ENCODE measurements at places on chromosomes 6 and 20.

DNA sequence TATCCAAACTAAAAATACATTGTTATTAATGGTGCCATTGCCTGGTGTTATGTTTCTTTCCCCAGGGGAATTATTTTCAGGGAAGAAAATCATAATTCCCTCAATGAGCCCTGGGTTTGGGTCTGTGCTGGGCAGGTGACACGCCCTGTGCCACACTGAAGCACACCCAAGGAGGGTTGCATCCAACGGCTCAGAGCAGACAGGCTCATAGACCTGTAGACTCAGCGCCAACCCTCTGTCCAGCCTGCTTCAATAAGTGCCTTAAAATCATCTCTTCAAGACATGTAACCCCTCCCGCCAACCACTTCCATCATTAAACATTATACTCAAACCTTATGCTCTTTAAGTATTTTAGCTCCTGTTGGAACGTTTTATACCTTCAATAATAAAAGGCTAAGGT, 225.3 kb upstream of the CDH4 start:
- no peak for DNase-seq

- DNase-seq, result no peak
These were observed 12.4 kb upstream of the KIAA0408 start for GRCh38 chr6:127471379-127472255.

- no peak for DNase-seq
These were observed 10.5 kb downstream of the SGK2 start for GRCh38 chr20:43569282-43569681.

DNA sequence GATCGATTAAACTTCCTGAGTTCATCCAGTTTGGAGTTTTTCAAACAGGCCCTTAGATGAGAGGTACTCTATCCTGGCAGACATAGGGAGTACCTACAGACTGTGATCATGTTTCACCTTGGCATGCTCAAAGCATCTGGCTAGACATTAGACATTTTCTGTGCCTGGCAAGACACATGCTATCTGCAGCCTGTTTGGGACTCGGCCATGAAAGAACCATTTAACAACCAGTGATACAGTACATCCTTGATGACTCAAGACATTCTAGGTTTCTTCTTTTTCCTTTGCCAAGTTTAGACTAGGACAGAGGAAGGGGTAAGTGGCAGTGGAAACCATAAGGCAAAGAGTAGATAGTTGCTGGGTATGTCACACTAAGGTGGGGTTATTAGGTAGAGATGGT, 15.4 kb upstream of the PAQR8 start:
- no peak for DNase-seq

DNA sequence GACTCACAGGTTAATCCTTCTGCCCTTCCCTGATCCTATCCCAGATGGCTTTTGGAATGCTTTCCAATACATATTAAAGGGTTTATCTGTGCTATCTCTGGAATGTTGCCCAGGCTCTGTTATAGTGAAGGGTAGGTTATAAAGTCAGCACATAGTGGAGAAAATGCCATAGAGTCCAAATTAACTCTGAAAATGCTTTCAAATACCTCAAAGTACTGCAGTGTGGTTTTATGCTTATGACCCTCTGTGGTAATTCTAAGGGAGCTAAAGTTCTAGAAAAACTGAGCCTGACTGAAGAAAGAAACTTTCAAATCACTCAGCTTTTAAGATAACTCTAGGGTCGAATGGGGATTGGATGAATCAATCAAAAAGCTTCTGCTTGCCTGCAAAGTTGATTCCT, 159.8 kb downstream of the PLCB1 start:
- no peak for DNase-seq

- DNase-seq, result no peak
These were observed 117.2 kb upstream of the THBS2 start for GRCh38 chr6:169370666-169371343.

DNA sequence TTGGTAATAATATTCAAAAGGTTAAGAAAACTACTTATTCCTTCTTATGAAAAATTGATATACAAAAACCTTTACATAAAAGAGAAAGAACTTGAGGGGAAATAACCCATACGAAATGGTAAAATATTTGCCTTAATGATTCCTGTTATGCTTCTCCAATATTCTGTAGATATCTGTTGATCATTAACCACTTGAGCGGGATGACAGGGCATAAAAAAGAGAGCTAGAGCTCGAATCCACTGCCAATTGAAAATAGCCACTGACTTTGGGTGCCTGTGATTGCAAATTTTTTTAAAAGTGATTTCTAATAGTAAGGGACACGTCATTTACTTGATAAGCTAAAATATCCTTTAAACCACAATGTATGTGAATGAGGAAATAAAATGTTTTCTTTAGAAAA, 188.1 kb downstream of the MOXD1 start:
- no peak for DNase-seq

DNA sequence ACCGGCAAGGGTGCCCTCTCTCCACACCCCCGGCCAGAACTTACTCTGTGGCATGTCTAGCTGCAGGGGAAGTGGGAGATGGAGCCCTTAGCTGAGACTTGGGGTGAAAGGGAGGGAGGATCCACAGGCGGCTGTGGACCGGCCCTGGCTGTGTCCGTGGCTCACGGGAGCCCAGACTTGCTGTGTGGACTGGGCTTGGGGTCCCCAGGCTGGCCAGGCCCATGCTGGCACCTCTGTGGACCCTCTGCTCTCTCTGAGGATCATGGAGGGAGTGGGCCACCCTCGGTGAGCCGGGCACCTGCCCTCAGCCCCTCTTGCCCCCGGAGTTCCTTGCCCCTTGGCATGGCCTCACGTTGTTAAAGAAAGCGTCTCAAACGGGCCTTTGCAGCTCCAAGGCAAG, 8.9 kb upstream of the NTSR1 start:
- no peak for DNase-seq

- no peak for DNase-seq
These were observed 1.7 kb downstream of the TULP1 start for GRCh38 chr6:35510916-35511561.

DNA sequence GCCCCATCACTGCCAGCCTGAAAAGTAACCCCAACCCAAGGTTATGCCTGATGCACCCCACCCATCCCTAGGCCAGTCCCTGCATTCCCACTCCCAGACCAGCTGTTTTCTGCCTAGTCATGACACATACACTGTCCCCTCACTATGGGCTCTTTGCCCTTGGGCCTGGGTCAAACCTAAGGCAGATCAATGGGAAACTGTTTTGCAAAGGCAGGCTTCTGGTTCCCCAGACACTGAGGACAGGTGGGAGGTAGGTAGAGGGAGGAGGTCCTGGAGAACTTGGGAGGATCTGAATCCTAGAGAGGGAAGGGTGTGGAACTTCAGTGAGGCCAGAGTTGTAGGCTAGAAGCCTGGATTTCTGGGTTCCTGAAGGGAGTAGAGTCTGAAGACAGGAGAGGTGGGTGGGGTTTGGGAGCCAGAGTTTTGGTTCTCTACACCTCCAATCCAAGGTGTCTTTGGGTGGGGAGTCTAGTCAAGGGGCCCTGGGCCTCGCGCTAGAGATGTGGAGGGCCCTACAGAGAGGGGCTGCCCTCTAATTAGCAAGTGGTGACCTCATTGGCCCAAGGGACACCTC, 2.0 kb downstream of the CLIC1 start:
- DNase-seq, result no peak

- DNase-seq, result no peak
These were observed 12.1 kb upstream of the MRPS18A start for GRCh38 chr6:43699564-43700186.

DNA sequence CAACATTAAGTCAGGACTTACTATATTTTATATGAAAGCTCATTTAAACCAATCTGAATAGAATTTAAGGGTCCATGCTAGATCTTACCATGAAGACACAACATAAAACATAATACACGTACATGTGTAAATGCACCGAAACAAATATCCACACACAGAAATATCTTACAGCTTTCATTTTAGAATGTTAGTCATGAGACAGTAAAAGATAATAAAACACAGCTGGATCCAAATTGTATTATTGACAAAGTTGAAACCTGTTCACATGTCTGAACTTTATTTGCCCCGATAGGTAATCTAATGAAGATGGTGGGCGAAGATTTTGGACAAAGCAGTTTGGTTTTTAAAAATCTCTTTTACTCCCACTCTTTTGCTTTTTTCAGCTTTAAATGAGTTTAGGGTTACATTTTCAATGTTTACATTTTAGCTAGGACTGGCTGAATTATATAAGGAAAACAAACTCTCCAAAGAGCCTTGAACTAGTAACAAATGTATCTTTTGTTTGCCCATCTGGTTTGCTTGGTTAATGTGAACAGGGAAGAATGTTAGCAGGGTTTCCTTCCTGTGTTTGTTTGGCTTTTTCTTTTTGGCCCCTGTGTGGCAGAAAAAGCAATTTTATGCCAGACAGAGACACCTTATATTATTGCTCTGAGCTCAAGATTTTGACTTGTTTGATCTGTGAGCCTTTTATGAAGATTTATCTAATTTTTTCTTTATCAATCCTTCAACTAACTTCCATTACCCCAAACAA, 5.1 kb upstream of the TMEM181 start:
- DNase-seq, result no peak

DNA sequence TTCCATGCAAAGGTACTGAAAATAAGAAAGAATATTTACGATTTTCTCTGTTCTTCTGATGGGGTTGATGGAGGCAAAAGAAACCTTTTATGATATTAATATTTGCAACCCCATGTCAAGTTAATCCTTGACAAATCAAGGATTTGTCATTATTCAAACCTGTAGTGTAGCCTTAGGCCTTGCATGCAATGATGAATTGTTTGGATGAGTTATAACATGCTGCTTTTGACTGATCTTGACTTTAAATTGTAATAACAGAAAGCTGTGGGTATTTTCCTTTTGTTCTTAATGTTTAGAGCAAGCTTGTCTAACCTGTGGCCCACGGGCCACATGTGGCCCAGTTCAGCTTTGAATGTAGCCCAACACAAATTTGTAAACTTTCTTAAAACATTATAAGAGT, 13.0 kb upstream of the BAG2 start:
- DNase-seq, result no peak

DNA sequence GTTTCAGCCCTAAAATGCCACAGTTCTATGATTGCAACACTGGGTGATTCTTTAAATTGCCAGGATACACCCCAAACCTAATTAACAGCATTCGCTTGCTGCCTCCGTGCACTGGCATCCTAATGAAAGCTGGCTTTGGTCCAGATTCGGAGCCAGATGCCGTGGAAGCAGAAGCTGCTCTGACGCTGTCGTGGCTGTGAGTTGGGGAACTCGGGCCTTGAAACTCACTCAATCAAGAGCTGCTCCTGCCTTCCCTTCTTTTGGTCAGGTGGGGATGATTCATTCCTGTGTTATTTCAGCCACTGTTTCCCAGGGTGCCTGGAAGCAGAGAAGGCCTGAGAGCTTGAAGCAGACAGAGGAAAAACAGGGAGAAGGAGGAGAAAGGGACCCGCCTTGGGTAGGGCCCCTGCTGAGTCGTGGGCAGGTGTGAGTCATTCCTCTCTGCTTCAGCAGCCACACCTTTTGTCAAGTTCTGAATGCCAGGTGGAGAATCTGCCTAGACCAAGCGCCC, 36.2 kb upstream of the DSP start:
- DNase-seq, result no peak

DNA sequence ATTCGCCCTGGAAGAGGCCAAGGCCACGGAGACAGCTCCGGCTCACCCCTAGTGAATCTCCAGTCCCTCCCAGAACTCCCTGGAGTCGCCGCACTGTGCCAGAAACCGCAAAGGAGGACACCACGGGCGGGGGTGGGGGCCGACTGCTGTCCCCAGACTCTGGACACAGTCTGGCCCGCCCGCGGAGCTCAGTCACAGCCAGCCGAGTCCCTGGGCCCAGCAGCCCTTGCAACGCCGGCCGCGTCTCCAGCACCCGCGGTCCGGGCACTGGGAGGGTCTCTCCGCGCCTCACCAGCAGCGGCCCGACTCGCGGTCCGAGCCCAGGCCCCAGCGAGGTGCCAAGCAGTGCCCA, 518 bp downstream of the PEX6 start:
- DNase-seq, result no peak

- no peak for DNase-seq
These were observed 179.1 kb downstream of the TFAP2C start for GRCh38 chr20:56808117-56808725.

- DNase-seq, result no peak
These were observed 26.0 kb downstream of the KCNQ2 start for GRCh38 chr20:63446216-63447024.

DNA sequence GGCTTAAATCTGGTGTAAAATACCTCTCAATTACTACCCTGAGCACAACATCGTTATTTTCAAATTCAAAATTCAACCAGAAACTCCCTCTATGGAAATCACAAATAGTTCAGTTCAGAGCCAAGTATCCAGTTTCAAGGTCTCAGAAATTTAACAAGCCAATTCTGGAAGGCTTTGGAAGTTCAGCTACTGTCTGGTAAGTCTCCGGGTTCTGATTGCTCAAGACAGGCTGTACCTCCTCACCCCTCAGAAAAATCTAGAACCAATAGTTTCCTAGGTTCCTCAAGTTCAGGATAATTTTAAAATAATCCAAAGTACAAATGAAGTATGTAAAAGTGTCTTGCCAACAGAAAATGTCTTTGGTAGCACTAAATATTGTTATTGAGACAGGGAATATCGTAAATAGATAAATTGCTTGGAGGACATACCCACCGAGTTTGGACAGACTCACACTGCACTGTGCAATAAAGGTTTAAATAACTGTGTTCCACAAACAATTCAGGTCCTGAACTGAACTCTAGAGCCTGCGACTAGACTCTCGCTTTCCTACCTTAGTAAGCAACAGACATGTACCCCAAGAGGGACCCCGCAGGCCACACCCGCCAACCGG, 729 bp downstream of the ATG5 start:
- no peak for DNase-seq

DNA sequence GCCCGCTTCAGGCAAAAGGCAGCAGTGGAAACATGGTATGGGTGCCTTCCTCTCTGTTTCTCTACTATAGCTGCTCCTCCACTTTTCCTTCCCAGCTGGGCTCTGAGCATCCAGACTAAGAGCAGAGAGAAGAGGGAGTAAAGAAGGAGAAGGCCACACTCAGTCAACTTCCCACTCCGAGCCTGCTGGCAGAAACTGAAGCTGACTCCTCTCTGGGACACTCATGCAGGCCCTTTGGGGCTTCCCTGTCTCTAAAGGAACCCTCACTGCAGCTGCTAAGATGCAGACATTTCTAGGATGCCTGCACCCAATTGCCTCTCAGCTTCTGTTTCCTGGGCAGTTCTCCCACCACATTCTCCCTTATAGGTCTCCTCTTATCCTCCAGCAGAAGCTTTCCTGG, 88.9 kb downstream of the FRK start:
- no peak for DNase-seq

- no peak for DNase-seq
These were observed 270.4 kb downstream of the DOK5 start for GRCh38 chr20:54745780-54746179.

DNA sequence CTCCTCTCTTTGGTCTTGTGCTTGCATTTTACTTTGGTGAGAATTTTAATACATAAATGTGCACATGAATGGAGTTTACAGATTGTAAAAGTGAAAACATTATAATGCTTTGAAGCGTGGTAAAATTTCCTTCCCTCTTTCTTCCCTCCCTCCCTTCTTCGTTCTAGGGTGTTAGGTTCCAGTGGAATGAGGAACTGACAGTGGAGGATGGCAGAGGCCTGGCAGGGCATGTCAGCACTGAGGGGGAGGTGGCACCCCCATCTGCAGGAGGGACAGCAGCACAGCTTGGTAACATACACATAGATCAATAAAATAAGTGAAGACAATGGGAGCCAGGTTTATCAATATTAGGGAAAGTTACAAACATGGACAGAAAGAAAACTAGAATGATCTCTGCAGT, 47.5 kb downstream of the RNASET2 start:
- no peak for DNase-seq

GRCh38 chr6:162702446-162702845, 25.1 kb downstream of the PRKN start:
- DNase-seq, result no peak

- no peak for DNase-seq
These were observed 833.0 kb downstream of the EPHA7 start for GRCh38 chr6:92586236-92586977.
